ENCODE measurements at places on chromosomes 6 and 20.
A peak's percentile ranks its signal among the peaks of the same experiment; 100 is the strongest.

DNA sequence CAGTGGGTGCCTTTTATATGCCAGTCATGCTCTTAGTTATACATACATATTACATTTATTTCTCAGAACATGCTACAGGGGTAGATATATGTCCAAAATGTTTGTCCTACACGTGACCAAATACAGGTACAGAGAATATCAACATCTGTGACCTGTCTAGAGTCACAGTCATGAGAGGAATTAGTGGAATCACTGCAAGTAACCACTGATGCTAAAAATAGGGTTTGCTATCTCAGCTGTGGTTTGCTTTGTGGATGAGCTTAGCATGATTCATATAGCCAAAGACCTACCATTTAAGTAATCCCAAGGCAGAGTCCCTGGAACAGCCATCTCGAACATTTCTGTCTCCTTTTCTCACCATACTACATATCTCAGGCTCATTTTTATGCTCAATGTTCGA lies 32.3 kb downstream of the GSTA3 start:
- DNase-seq = no peak

- DNase-seq = no peak
Measured at GRCh38 chr20:13442986-13443385, 195.7 kb downstream of the TASP1 start.

- DNase-seq = no peak
Measured at GRCh38 chr6:116666869-116667268, 1.7 kb downstream of the ZUP1 start.

GRCh38 chr20:10192171-10192570 lies 26.5 kb upstream of the SNAP25 start:
- DNase-seq = no peak

GRCh38 chr20:58871533-58872102 lies 19.1 kb downstream of the GNAS start:
- no peak for DNase-seq

DNA sequence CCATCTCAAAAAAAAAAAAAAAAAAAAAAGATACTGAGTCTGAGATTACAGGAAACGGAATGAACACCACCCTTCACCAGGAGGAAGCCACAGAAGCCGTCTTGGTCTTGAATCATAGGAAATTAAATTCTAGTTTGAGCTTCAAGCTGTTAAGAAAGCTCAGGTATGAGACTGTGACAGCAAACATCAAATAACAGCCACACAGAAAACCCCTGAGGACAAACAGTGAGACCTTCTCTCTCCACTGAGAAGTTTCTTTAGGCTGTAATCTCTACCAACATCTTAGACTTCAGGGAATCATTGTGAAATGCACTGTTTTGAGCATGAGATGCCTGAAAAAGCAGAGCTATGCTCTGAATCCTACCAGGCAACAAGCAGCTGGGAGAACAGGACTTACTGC lies 30.8 kb downstream of the PDE10A start:
- no peak for DNase-seq

- no peak for DNase-seq
Measured at GRCh38 chr6:117215353-117216090, 49.8 kb upstream of the VGLL2 start.

- no peak for DNase-seq
Measured at GRCh38 chr6:10540073-10540746, 19.1 kb downstream of the GCNT2 start.

GRCh38 chr6:89711801-89712200 lies 73.3 kb upstream of the LYRM2 start:
- DNase-seq = no peak

DNA sequence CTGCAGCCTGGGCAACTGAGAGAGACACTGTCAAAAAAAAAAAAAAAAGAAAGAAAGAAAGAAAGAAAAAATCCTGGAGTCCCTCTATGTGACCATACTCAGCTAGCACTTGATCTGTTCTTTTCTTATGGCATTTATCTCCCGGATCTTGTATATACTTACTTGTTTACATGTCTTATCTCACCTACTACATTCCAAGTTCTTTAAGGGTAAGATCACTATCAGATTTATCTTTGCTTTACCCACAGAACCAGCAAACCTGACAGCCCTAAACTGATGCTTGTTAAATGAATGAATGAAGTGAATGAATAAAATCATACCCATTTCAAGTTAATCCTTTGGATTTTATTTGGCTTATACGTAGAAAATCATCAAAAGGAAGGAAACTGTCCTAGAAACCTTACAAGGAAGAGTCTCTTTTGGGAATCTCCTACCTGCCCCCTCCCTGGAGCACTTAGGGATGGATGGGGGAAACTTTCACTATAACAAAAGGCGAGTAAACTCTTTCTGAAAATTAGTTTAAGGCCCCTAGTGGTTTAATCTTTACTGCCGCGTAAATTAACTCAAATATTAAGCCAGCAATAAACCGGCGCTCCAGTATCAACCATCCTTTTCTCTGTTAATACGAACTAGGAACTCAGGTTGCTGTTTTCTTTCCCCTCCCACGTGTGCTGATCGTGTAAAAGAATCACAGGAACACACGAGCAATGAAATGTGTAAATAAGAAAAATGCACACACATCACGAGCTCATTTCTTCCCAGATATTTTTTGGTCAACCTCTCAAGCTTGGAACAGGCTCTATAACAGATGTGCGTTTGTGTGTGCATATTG lies 1.3 kb upstream of the UTRN start:
- no peak for DNase-seq

DNA sequence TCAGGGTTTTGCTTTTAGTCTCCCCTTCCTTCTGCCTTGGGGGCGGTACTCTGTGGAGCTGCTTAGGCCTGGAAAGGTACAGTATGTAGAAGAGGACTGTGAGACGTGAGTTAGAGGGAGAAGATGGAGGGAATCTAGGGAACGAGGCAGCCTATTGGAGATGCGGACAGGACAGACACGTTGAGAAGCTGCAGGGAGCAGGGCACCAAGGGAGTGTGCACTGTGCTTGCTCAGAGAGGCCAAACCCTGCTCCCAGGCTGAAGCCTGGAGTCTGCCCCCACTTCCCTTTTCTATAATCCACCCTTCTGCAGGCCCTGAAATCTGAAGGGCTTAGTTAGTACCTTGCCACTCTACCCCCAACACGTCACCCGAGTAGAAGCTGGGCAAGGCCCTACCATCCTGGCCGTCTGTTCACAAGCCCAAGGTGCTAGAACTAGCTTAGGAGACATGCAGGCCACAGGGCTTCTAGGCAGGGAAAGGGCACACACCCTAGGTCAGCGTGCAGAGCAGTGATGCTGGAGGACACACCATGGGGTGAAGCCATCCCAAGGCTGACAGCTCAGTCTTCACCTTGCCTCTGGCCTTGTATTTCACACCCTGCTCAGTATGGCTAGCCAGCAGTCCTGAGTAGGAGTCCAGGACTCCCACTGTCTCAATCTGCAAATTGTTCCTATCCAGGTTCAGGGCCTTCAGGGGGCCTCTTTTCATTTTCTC lies 6.9 kb downstream of the TP53INP2 start:
- DNase-seq = peak; percentile 10

- DNase-seq = no peak
Measured at GRCh38 chr20:58718729-58719128, 26.1 kb downstream of the NPEPL1 start.

DNA sequence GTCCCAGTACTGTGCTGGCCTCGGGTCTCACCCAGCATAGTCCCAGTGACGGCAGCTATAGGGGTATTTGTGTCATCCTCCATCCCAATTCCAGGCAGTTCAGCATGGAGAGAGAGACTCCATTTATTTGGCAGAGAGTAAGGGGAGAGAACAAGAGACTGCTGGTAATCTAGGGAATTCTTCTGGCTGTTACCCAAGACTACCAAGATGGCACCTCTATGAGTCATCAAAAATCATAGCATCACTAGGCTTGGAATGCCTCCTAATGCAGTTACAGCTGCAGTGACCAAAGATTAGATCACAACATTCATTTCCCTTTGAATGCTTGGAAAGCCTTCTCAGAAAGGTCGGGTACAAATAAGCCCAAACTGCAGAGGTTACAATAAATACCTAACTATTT lies 660.4 kb upstream of the FLRT3 start:
- no peak for DNase-seq

GRCh38 chr6:88989215-88989614 lies 25.8 kb upstream of the RNGTT start:
- no peak for DNase-seq

GRCh38 chr6:145815309-145816274 lies 997 bp upstream of the FBXO30 start:
- no peak for DNase-seq

GRCh38 chr20:47062226-47062890 lies 167.7 kb downstream of the EYA2 start:
- DNase-seq = no peak

DNA sequence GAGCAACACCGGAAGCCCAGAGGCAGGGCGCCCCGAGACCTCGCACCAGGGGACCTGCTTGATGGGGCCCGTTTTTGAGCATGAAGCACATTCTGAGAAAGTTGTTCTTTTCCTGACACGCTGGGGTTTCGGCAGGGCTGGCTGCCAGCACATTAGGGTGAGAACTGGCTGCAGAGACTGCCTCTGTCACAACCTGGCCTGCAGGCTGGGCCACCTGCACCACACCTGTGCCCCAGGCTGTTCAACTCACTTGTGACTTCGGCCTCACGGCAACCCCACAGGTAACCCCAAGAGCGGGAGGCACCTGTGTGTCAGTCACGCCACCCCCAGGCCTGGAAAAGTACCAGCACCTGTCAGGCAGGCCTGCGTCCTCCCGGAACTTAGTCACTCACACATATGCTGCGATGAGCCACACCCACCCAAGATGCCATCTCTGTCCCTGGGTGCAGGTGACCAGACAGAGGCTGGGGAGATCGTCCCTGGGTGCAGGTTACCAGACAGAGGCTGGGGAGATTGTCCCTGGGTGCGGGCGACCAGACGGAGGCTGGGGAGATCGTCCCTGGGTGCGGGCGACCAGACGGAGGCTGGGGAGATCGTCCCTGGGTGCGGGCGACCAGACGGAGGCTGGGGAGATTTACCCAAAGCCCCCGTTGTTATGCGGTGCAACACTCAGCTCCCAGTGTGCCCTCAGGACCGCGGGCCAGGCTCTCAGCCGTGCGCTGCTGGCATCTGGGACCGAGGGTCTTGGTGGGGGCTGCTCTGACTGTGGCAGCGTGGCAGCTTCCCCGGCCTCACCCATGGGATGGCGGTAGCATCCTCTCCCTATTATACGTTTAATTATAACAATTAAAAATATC lies 82.5 kb upstream of the BHLHE23 start:
- no peak for DNase-seq

DNA sequence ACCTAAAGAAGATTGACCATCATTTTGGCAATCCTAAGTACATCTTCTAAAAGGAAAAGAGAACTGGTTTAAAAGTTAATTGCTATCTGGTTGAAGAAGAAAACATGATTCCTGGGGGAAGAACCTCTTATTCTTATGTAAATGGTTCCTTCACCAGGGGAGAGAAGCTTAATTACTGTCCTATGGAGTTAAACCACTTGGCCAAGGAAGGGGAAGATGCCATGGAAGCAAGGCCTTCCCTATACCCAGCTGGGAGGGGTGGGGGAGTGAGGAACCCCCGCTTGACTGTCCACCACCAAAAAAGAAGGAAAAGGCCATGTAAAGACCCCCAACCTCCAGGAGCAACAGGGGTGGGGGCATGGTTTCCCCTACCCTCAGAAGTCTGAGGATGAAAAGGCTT lies 962.1 kb downstream of the GRIK2 start:
- DNase-seq = no peak

DNA sequence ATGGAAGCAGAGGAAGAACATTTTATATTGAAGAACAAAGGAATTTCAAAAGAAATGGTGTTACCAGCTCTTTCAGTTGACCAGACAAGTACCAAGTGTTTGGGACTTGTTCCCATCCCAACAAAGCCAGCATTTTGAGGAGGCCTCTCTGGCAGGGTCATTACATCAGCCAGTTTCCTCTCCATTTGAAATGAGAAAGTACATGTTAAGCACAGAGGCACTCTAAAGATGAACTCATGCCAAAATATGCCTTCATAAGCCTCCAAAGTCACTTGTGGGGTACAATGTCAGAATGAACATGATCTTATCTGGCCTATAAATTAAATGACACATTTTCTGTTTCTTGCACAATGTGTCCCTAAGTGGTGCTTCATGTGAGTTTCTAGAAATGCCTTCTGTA lies 223.9 kb downstream of the PRL start:
- DNase-seq = no peak

GRCh38 chr6:57127763-57128162 lies 37.8 kb downstream of the ZNF451 start:
- no peak for DNase-seq

- no peak for DNase-seq
Measured at GRCh38 chr6:12081771-12082170, 69.7 kb downstream of the HIVEP1 start.

Measured in retina (tissue), 1 donor.